ENCODE measurements at places on chromosomes 5 and 9.

- DNase-seq = no peak
Measured at GRCh38 chr5:73856997-73857396, 231.0 kb downstream of the ARHGEF28 start.

- DNase-seq = no peak
Measured at GRCh38 chr5:135063056-135063445, 29.0 kb upstream of the PITX1 start.

DNA sequence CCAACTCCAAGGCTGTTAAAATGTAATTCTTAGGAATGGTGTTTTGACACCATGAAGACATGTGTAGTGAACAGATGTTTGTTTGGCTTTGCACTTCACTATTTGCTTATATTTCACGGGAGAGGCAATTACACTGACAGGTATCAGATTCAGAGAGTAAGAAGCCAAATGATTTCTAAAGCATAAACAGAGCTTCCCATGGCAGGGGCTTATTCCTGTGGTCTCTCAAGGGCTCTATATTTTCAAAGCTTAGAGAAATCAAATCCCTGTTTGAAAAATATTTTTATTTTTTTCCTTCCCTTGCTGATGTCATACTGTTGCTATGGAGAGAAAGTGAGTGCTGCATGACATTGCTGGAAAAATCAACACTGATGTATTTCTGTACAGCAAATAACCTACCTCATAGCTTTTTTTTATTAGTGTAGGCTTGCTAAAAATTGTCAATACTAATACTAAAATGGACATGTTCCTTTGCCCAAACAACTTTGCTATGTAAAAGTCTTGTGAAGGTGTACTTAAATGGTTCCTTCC lies 161.4 kb downstream of the GIN1 start:
- no peak for DNase-seq

DNA sequence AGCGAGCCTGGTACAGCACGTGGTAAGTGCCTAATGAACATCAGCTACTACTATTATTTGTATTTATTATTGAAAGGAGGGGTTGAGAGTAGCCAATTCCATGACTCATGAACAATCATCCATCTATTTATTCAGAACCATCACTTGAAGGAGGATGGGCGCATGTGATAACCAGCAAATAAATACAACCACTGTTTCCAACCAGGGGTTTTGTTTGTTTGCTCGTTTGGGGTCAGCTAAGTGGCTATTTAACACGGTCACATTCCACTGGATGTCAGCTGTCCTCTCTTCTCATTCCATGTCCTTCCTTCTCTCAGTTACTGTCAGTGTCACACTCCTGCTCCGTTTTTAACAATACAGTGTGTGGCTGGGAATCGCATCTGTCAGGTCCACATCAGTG lies 8.6 kb downstream of the RAPGEF1 start:
- no peak for DNase-seq

- no peak for DNase-seq
Measured at GRCh38 chr9:76358628-76359280, 35.5 kb downstream of the RFK start.

DNA sequence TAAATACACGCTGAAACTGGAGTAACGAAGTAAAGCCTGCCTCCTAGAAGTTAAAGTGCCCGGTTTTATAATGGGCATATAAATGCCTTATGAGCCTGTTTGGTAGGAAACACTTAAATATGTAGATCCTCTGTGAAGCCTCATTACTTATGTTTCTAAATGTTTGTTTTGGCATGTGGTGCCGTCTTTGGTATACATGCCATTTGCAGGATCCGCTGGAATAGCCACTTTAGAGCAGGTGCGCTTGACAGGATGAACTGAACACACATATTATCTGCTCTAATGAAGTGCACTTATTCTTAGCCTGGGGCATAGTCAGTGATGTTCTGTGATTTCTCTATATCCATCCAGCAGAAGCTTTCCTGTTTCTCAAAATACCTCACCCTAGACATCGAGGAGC lies 778.1 kb upstream of the WWC1 start:
- no peak for DNase-seq

DNA sequence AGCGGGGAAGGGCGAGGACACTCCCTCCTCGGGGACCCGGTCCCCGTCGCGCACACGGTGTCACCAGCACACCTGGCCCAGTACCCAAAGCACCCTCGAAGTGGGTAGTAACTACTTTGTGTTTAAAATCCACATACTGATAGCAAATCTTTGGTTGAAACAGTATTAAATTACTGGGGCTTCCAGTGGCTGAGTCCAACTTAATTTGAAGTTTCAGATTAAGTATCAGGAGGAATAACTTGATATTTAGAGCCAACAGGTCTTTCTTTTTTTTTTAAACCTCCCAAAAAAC lies 615 bp downstream of the ATG10 start:
- no peak for DNase-seq

DNA sequence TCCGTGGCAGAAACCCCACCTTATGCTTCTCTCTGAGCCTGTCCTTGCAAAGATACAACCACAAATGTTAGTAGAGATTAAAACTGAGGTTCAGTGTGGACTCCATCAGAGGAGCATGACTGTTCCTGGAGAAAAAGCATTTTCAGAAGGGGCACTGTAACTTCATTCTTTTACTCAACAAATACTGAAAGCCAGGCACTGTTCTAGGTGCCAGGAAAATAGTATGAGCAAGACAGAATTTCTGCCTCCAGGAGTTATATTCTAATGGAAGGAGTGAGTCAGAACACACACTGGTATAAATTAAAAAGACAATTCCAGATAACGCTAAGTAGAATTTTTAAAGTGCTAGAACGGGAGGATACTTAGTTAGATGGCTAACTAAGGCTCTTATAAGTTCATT lies 251.4 kb upstream of the GAS1 start:
- no peak for DNase-seq

GRCh38 chr5:44454002-44454401 lies 64.8 kb upstream of the FGF10 start:
- DNase-seq = no peak

DNA sequence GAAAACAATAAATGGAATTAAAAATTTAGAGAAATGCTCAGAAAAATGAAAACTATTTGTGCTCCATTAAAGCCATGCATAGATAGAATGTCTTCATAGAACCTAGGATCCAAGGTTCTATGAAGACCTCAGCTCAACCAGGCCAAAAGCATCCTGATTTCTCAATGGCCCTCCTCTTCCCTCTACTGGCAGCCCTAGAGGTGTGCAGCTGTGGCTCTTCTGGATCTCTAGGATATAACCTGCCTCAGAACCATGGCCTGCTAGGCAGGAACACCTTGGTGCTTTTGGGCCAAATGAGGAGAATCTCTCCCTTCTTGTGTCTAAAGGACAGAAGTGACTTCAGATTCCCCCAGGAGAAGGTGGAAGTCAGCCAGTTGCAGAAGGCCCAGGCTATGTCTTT lies 15.1 kb downstream of the IFNA1 start:
- DNase-seq = no peak

GRCh38 chr5:177089825-177090641 lies 3.3 kb downstream of the FGFR4 start:
- no peak for DNase-seq

DNA sequence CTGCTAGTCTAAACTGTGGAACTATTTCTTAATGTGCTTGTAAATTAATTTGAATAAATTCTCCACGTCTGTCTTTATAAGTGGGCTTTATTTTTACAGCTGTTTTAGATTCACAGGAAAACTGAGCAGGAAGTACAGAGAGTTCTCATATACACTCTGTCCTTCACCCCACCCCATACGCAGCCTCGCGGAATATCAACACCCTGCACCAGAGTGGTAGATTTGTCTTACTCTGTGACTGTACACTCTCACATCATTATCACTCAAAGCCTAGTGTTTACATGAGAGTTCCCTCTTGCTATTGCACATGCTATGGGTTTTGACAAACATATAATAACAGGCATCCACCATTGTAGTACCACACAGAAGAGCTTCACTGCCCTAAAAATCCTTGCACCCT lies 179.7 kb upstream of the DAB2 start:
- no peak for DNase-seq

DNA sequence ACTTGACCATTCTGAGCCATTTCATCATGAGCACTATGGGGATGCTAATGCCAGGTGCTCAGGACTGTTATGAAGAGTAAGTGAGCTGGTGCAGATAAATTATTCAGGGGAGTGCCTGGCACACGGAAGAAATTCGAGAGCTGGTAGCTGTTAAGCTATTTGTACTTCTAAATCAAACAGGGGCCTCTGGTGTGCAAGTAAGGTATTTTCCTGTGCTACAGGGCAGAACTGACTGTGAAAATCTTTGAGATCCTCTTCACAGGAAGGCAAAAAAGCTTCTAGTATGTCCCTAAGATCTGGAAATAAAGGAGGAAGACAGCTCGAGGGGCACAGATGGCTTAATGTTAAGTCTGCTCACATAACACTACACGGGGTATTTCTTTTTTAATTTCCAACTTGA lies 106.3 kb upstream of the SPOCK1 start:
- no peak for DNase-seq

- DNase-seq = no peak
Measured at GRCh38 chr5:116378007-116378776, 196.4 kb downstream of the SEMA6A start.

DNA sequence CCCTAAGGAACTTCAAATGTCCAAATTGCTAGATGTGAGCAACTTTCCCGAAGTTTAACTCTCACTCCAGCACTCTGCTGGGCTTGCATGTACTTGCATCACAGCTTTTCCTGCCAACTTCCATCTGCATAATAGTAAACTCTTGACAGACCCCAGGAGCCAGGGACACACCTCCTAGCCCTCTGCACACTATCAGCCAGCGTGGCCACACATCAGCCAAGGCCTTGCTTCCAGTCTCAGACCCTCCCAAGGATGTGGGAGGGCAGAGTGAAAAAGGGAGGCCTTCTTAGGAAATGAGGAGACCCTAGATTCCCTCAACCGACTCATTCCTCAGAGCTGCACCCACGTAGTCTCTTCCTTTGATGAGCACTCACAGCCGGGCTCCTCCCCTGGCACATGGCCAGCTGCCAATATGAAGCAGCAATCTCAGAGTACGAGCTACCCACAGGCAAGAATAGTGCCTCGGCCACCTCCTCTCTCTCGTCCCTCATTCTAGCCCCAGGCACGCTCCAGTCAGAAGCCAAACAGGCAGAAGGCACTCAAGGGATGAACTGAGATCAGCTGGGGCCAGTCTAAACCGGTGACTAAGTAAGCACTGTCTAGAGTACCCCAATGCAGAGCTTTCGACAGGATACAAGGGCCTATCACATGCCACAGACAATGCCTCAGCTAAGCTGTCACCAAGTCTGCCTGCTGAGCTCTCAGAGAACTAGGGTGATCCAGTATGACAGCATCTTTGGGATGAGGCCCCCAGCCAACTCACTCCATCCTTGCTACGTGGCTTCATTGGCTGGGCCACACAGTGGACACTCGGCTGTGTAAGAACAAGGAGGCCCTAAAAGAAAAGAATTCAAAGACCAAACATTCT lies 2.3 kb downstream of the P4HA2 start:
- no peak for DNase-seq

- DNase-seq = no peak
Measured at GRCh38 chr5:38330207-38330606, 71.8 kb downstream of the EGFLAM start.

GRCh38 chr9:129609486-129610212 lies 11.3 kb downstream of the C9orf50 start:
- DNase-seq = peak; percentile 70
